ENCODE measurements at places on chromosomes 2 and 18.

- DNase-seq: peak; percentile 79
- H3K27ac ChIP-seq: no peak overlapping the region
- H3K36me3 ChIP-seq: no peaks in the 10 kb centered on the region
- no peaks in the 10 kb centered on the region for H3K27me3 ChIP-seq
Measured at GRCh38 chr2:181058378-181059269, 78.2 kb downstream of the UBE2E3 start.

DNA sequence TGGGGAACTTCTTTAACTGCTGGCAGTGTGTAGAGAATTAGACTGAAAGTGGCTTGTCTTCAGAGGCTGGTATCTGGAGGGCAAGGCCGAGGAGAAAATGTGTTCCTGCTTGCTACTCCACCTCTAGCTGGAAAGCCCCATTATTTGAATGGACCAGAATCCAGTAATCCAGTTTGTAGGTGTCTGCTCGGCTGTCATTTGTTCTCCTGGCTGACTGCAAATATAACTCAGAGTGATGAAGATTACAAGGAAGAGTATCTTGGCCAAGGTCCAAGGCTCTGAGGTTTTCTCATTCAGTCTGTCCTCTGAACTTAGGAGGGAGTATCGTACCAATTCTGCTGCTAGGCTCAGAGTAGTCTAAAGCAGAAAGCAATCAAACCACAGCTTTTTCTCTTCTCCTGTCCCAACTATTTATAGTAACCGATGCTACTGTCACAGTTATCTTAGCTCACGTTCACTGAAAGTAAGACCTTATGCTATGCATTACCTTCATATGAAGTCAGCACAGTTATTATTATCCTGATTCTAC is 228.6 kb downstream of the SETBP1 start:
- no peak overlapping the region for H3K27ac ChIP-seq
- peaks cover 16% of the 10 kb centered on the region for H3K27me3 ChIP-seq
- peaks cover 17% of the 10 kb centered on the region for H3K4me1 ChIP-seq
- H3K36me3 ChIP-seq: no peaks in the 10 kb centered on the region
- DNase-seq: no peak

- H3K36me3 ChIP-seq: no peaks in the 10 kb centered on the region
- H3K4me3 ChIP-seq: peak within 1 kb of the TSS; percentile 84
- H3K4me1 ChIP-seq: peaks cover 10% of the 10 kb centered on the region
- DNase-seq: peak; percentile 68
- peak within 1 kb of the TSS; percentile 58 for H3K27ac ChIP-seq
Measured at GRCh38 chr18:61892683-61893308, at the start of gene RNF152. Gene RNF152 (minus strand): TSS chr18:61893007. CDS start chr18:61816463, 76,544 bp downstream.

DNA sequence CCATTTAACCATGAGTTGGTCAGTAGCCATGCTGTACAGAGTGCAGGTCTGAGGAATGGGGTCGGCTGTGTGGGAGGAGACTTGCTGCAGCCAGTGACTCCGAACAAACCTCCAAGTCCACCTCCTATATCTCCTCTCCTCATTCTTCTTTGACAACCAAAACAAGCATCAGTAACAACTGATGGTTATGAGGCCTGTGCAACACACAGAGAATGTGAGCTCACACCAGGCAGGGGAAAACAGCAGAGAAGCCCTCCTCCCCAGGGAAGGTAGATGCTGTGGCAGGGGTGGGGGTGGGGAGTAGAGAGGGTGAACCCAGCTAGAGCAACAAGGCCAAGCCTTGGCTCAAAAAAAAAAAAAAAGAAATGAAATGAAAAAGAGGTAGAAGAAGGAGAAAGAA is 12.3 kb upstream of the CNGA3 start:
- no peak overlapping the region for H3K27ac ChIP-seq
- H3K4me3 ChIP-seq: no peak overlapping the region
- DNase-seq: no peak
- H3K27me3 ChIP-seq: peaks cover 8% of the 10 kb centered on the region
- H3K36me3 ChIP-seq: no peaks in the 10 kb centered on the region

DNA sequence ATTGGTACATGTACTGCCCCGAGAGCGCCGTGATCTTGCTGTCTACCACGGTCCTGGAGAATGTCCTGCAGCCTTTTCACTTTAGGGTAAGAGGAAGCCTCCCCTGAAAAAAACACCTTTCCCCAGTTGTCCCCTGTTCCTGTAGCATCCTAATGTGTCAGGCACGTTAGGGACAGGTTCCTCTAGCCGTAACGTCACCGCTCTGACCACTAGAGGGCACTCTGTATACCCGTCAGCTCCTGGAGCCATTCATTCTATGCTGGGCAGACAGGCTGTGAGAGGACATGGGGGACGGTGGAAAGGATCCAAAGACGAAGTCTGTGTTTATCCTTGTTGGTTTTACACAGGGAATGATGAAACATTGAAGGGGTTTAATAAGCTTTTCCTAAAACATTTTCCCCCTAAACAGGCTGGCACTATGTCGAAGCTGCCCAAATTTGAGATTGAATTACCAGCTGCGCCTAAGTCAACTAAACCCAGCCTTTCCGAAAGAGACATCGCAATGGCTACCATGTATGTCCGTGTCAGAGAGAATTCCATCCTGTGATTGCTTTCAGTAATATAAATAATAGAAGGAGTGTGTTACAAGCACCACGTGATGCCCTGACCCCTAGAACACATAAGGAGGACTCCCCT is 12.7 kb downstream of the RMC1 start:
- no peak overlapping the region for H3K4me3 ChIP-seq
- H3K27ac ChIP-seq: peak overlapping the region; percentile 57
- H3K36me3 ChIP-seq: peaks cover 66% of the 10 kb centered on the region
- DNase-seq: peak; percentile 93
- peaks cover 26% of the 10 kb centered on the region for H3K4me1 ChIP-seq
- no peaks in the 10 kb centered on the region for H3K27me3 ChIP-seq

DNA sequence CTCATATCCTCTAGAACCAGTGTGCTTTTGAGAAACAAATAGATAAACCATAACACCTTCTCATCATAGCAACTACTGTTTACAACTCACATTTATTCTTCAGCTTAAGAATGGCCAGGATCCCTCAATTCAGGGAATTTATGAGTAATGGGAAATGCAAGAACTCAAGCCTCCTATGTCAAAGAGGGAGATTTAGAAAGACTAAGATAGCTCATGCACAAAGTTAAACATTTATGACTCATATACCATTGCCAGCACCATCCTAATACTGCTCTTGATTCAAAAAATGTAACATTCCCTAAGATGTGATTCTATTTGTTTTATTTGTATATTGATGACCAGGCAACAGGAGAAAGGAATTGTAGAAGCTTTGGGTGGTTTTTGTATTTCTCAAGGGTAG is 172.8 kb downstream of the CYP26B1 start:
- no peaks in the 10 kb centered on the region for H3K4me1 ChIP-seq
- peaks cover 1% of the 10 kb centered on the region for H3K27me3 ChIP-seq
- no peak overlapping the region for H3K4me3 ChIP-seq
- no peaks in the 10 kb centered on the region for H3K36me3 ChIP-seq

GRCh38 chr2:173427887-173428668 is 73.4 kb downstream of the CDCA7 start:
- H3K4me3 ChIP-seq: no peak overlapping the region
- no peak overlapping the region for H3K27ac ChIP-seq
- H3K27me3 ChIP-seq: peaks cover 20% of the 10 kb centered on the region
- no peak for DNase-seq
- H3K4me1 ChIP-seq: no peaks in the 10 kb centered on the region
- no peaks in the 10 kb centered on the region for H3K36me3 ChIP-seq

- H3K4me3 ChIP-seq: no peak overlapping the region
- H3K27me3 ChIP-seq: no peaks in the 10 kb centered on the region
- H3K36me3 ChIP-seq: peaks cover 1% of the 10 kb centered on the region
- DNase-seq: no peak
- no peak overlapping the region for H3K27ac ChIP-seq
Measured at GRCh38 chr2:46177461-46178089, 119.6 kb upstream of the EPAS1 start.

DNA sequence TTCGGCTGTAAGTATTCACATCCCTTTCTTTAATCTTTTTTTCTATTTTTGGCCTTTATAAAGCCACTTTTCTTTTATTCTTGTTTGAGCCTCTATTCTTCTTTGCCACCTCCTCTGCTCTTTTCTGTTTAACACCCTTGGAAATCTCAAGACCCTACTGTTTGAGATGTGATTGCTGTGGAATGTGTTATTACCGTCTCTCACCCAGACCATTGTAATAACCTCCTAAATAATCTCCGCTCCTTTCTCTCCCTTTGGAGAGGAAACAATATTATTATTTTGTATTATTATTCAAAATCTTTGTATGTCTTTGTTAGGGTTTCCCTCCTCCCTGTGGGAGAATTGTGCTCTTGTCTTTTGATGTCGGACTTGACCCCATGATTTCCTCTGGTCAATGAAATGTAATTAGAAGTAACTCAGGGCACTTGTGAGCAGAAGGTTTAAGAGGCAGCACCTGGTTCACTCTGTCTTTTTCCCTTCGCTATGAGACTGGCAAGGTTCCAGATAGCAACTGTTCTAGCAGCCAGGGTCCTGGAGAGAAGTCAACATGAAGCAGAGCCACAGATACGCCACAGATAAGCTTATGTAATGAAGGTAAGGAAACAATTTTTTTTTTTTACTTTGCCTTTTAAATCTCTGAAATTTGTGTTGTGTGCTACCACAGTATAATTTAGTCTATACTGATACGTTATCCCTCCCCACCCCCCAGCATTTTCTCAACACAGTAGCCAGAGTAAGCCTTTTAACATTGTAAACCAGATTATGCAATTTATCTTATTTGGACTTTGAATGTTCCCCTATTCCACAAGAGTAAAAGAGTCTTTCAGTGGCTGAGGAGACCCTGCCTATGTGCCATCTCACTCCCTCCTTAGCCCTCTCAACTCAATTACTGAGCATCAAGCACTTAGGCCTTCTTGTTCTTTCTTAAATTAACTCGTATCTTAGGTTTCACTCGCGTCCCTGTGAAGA is 601.2 kb upstream of the ZNF804A start:
- no peak for DNase-seq
- H3K27ac ChIP-seq: no peak overlapping the region
- no peak overlapping the region for H3K4me3 ChIP-seq
- H3K36me3 ChIP-seq: no peaks in the 10 kb centered on the region
- no peaks in the 10 kb centered on the region for H3K4me1 ChIP-seq

- DNase-seq: no peak
- H3K4me3 ChIP-seq: peak overlapping the region; percentile 96
- no peaks in the 10 kb centered on the region for H3K27me3 ChIP-seq
- H3K36me3 ChIP-seq: peaks cover 44% of the 10 kb centered on the region
- peaks cover 53% of the 10 kb centered on the region for H3K4me1 ChIP-seq
Measured at GRCh38 chr2:39118786-39119499, 1.9 kb downstream of the SOS1 start.

DNA sequence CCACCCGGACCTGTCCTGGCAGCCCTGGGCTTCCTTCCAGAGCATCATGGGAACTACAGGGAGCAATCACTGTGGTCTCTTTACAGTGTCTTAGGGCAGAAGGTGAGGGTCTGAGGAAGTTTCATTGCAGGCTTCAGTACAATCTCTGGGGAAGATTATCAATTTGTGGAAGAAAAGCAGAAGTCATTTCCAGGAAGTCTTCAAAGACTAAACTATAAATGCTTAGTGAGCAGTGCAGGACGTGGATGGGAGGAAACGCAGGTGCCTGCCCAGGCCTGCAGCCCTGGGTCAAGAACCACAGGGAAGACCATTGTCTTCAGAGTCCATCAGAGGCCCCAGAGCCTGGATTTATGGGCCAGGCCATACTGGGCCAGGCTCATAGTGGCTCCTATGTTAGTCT is 54.3 kb downstream of the INO80C start:
- peaks cover 4% of the 10 kb centered on the region for H3K27me3 ChIP-seq
- H3K4me1 ChIP-seq: peaks cover 4% of the 10 kb centered on the region
- no peaks in the 10 kb centered on the region for H3K36me3 ChIP-seq
- no peak overlapping the region for H3K4me3 ChIP-seq

GRCh38 chr2:61943251-61943650 is 37.8 kb downstream of the COMMD1 start:
- H3K36me3 ChIP-seq: no peaks in the 10 kb centered on the region
- H3K27ac ChIP-seq: no peak overlapping the region
- H3K4me1 ChIP-seq: peaks cover 6% of the 10 kb centered on the region
- DNase-seq: no peak
- H3K27me3 ChIP-seq: no peaks in the 10 kb centered on the region
- no peak overlapping the region for H3K4me3 ChIP-seq

- peaks cover 85% of the 10 kb centered on the region for H3K27me3 ChIP-seq
- H3K36me3 ChIP-seq: no peaks in the 10 kb centered on the region
- H3K27ac ChIP-seq: no peak overlapping the region
- no peak overlapping the region for H3K4me3 ChIP-seq
- DNase-seq: no peak
Measured at GRCh38 chr2:134712299-134712698, 6.5 kb downstream of the TMEM163 start.

DNA sequence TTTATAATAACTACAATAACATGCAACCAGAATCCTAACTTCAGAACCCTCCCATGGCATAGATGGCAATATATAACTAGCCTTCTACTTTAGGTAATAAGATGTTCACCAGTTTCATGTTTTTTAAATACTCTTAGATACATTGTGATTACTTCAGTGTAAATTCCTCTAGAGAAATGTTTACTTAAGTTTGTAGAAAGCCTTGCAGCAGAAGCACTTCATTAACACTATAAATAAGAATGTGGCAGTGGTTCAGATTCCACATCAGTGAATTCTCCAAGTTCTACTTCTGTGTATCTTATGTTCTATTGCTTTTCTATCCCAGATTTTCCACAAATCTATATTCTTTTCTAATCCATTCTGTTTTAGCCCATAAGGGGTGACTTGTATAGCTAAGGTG is 1.2 kb upstream of the RAD51AP2 start:
- no peak overlapping the region for H3K27ac ChIP-seq
- no peak overlapping the region for H3K4me3 ChIP-seq
- peaks cover 47% of the 10 kb centered on the region for H3K27me3 ChIP-seq
- no peaks in the 10 kb centered on the region for H3K36me3 ChIP-seq
- no peak for DNase-seq
- H3K4me1 ChIP-seq: no peaks in the 10 kb centered on the region

GRCh38 chr2:64644458-64645382 is 9.0 kb downstream of the SERTAD2 start:
- peaks cover 79% of the 10 kb centered on the region for H3K4me1 ChIP-seq
- DNase-seq: peak; percentile 88
- no peaks in the 10 kb centered on the region for H3K27me3 ChIP-seq
- H3K4me3 ChIP-seq: peak overlapping the region; percentile 84

GRCh38 chr18:74478316-74478715 is 17.8 kb upstream of the CNDP2 start:
- H3K27ac ChIP-seq: no peak overlapping the region
- no peaks in the 10 kb centered on the region for H3K36me3 ChIP-seq

- no peak for DNase-seq
- no peak overlapping the region for H3K4me3 ChIP-seq
- H3K36me3 ChIP-seq: no peaks in the 10 kb centered on the region
- H3K27ac ChIP-seq: no peak overlapping the region
- H3K27me3 ChIP-seq: no peaks in the 10 kb centered on the region
Measured at GRCh38 chr18:72407048-72407447, 137.1 kb downstream of the CBLN2 start.

DNA sequence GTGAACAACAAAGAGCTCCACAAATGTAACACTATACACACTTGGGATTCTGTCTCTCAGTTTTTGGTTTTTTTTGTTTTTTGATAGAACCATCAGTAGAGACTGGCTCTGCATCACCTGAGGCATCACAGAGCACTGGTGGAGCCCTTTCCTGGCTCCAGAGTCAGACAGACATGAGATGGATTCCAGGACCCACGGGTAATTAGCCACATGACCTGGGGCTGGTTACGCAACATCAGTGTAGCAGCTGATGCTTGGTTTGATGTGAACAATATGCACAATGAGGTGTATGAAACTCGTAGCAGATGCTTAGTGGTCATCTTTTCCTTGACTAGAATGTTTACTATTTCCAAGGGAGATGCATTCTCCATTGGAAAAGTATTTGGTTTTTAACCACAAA is 40.7 kb downstream of the CMPK2 start:
- H3K27ac ChIP-seq: no peak overlapping the region
- H3K4me3 ChIP-seq: no peak overlapping the region
- peaks cover 14% of the 10 kb centered on the region for H3K4me1 ChIP-seq
